ENCODE measurements at places on chromosomes 2 and 18. TPM values are rescaled to one million over a fixed set of nuclear protein-coding genes. Genes with fewer than 3 reads are reported as not detected.

The ANO7 gene
- total RNA-seq = 0.20 TPM

DNA sequence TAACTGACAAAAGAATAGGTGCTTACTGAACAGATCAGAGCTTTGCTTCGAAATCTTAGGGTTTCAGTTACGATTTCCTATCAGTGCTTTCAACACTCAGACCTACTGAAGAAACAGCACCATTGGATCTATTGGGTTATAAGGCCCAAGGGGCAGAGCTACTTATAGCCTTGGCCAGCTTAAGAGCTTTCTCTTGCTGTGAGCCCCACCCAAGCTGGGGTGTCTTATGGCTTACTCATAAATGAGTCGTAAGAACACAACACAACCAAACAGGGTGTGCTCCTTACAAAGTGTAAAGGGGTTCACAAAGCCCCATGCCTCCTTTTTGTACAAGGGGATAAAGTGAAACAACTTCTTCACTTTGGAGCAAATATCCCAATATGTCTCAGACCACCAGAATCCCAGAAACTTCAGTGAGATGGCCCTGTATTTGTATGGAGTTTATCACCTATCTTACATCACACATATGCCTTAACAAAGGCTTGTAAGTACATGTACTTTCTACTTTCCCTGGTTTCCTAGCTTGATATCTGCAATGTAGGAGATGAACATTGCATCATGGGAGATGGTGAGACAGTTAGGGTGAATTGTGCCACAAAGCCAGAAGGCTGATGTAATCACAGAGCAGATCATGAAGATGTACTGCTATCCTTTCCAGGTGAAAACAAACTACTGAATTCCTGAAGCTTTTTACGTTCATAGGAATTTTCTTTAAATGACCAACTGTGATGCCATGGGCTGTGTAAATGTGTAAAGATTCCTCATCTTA is 115.5 kb upstream of the GLI2 start:
- DNase-seq = no peak

The TXNDC2 gene
- total RNA-seq = not detected

The IGFBP5 gene
- not detected for total RNA-seq

DNA sequence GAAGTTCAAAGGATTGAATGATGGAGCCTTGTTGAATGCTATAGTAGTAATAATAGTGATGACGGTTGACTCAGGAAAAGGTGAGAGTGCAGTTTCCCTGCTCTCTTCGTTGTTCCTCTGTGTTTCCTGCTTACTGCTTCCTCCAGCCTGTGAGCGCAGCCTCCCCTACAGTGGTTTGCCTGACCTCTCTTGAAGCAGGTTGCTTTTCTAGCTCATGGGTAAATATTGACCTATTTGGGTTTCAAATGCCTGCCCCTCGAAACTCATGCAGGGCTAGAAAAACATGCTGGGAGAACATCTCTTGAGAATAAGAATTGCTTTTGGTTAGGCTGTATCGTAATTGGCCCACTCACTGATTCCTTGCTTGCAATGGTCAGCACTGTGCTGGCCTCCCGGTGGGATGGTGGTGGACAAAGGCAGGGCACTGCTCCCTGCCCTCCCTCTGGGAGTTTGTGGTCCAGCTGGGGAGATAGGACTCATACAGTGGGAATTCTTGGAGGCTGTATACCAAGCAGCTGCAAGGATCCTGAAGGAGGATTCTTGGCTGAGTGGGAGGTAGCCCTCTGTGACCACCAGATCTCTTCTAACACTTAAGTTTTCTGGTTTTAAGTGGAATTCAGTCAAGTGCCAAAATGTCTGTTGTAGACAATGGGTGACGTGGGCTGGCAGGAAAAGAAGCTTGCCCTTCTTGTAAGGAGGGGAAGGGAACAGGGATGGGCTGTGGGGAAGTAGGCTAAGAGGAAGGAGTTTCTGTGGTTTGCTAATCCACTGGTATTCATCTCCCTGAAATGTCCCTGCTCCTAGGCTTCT is 5.4 kb upstream of the RNF181 start:
- DNase-seq = no peak

GRCh38 chr2:109519513-109519912 is 94.3 kb downstream of the SEPTIN10 start:
- DNase-seq = no peak

The EPAS1 gene
- total RNA-seq = 9.1 TPM

DNA sequence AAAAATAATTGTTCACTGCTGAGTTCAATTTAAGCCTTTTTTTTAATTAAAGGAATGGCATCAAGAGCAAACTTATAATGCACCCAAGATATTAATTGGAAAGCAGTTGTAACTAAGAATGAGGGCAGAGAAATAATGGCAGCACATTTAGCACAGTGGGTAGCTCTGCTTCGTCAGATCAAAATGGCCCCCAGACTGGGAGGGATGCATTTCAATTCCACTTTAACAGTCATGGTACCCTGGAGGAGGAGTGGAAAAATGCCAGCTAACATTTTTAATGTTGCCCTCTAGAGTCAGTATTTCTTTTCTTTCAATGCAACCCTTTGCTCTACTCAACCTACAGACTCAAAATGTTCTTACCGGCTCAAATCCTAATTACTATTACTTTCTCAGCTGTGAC is 504.8 kb upstream of the SETBP1 start:
- no peak for DNase-seq

DNA sequence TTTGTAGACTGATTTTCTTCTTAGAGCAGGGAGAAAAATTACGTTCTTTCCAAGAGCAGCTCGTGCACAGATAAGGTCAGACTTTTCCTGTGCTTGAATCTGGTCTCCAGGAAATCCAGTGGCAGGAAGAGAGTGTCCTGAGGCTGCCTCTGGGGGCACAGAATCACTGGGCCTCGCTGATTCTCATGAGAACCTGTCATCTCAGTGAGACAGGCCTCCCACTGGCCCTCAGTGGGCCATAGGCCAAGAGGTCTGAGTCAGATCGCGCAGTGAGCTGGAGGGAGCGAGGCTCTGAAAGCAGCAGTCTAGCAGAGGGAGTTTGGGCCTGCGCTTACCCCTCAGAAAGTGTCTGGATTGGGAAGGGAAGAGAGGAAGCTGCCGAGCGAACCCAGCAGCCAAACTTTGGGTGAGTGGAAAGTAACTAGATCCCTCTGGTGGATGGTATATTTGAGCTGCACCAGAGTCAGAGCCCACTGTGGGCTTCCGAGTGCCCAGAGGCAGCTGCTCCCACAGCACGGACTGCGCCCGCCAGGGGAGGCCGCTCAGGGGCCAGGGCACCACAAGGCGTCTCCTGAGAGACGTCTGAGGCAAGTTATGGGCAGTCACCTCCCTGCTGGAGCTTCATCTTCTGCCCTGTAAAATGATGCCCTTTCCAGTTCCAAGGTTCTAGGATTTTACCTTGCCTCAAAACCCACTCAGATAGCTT is 8.2 kb downstream of the GDF7 start:
- DNase-seq = no peak

DNA sequence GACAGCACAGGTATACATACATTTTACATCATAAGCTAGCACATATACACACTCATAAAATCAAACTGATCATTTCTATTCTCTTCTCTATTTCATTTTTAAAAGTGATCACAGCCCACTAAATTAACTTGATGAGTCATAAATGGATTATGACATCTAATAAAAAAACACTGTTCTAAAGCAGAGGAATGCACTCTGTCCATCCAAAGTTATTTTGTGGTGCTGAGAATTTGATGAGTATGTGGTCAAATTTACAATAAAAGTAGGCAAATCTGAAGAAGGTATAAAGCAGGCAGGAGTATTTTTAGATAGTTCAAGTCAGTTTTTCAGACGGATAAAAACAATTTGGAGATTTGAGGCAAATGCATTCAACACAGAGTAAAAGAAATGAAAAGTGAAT is 104.4 kb downstream of the NOL4 start:
- no peak for DNase-seq

DNA sequence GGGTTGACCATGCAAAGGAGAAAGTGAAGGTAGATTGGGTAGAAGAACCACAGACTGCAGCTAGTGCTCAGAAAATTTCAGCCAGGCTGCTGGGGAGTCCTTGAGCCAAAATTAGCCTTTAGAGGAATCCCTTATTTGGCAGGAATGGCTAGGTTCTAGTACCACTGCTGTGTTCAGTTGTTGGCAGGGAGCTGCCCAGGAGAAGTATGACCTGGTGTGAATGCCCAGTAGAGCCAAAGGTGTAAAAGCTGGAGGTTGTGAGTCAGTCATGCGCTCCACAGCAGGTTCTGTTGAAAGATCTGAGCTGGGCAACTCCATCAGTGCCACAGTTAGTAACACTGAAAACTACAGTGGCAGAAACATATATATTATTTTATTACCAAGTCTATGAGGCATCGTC is 36.4 kb upstream of the TBR1 start:
- DNase-seq = no peak

GRCh38 chr2:57617318-57617717 is 429.3 kb upstream of the VRK2 start:
- DNase-seq = no peak

GRCh38 chr2:105135436-105135835 is 97.6 kb downstream of the MRPS9 start:
- no peak for DNase-seq

DNA sequence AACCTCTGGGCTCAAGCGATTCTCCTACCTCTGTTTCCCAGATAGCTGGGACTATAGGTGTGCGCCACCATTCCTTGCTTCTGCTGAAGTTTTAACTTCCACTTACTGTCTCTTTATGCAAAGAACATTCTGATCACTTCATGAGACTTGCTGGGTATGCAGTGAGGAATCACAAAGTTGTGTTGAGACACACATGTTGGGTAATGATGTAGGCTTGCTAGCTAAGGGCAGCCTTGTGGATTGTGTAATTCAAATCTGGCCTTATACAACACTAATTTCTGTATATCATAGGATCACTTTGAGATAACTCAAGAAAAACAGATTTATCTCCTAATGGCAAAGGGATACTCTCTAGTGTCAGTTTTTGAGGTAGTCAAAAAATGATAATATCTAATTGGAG is 24.2 kb downstream of the XRCC5 start:
- no peak for DNase-seq

The TCF23 gene
- not detected for total RNA-seq

The WDR75 gene
- 50.0 TPM for total RNA-seq

- no peak for DNase-seq
Observed at GRCh38 chr2:71995067-71995665, 152.5 kb downstream of the CYP26B1 start.

The KIF5C gene
- 41.6 TPM for total RNA-seq

GRCh38 chr2:15074751-15075700 is 442.5 kb downstream of the LRATD1 start:
- DNase-seq = no peak

GRCh38 chr2:221777119-221777518 is 205.0 kb upstream of the EPHA4 start:
- DNase-seq = no peak

GRCh38 chr2:72149556-72150156 is 2.0 kb upstream of the CYP26B1 start:
- DNase-seq = no peak

DNA sequence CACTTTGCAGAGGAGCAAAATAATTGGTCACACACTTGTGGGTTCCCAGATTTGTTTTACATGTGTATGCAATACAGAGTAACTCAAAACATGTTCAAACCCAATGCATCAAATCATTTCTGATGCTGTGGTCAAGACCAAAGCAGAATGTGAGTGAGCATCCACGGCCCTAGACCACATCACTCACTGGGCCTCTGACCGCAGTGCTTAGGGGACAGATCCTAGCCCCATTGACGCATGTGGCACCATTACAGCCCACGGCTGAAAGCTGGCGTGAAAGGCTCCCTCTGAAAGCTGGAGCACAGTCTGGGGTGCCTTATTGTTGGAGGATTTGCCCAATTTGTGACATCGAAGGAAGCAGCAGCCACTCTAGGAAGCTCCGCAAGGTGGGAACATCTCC is 498.8 kb upstream of the TCF4 start:
- DNase-seq = no peak

The TFCP2L1 gene
- total RNA-seq = not detected

- DNase-seq = no peak
Observed at GRCh38 chr2:20997953-20998722, 45.7 kb downstream of the APOB start.

DNA sequence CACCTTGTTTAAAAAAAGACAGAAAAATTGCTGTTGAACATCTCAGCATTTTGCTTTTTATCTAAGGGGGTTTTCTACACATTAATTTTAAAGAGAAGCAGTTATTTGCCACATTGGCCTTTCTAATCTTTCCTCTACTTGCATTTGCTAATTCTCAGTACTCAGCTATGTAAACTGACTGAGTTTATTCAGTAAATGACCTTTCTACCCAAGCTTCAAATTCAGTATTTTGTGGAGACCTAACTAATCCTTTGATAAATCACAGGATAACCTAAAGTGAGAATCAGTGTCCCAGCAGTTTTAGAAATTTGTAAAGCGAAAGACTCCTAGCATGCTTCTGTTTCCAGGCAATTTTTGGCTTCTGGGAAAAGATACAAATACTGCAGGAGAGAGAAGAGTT is 288.4 kb downstream of the ASXL3 start:
- DNase-seq = no peak

- DNase-seq = no peak
Observed at GRCh38 chr2:212957624-212958023, 193.8 kb downstream of the IKZF2 start.

DNA sequence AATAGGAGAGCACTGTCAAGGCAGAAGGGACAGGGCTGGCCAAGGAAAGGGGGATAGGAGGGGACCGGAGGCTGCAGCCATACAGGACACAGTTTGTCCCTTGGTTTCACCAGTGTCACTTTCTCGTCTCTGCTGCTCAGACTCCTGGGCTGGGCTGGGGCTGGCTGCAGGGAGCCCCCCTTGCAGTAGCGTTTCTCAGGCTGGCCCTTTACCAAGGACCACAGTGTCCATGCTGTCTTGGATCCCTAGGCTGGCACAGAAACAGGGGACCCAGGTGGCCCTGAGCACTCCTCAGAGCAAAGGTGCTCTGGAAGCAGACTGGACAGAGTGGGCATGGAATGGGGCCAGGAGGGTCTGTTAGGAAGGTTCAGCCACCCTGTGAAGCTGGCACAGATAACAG is 34.8 kb downstream of the ATOH8 start:
- DNase-seq = no peak

The CRACDL gene
- total RNA-seq = 0.29 TPM

The TRABD2A gene
- total RNA-seq = 60.5 TPM

The POTEJ gene
- not detected for total RNA-seq

The FRZB gene
- not detected for total RNA-seq

GRCh38 chr2:16700551-16701259 is 35.1 kb upstream of the CYRIA start:
- DNase-seq = no peak

All from T-helper 17 cell (primary cell).